ENCODE measurements at places on chromosomes 2 and 18.

- peak; percentile 91 for DNase-seq
Measured at GRCh38 chr18:48866028-48866733, 84.6 kb downstream of the SMAD7 start.

- DNase-seq = no peak
Measured at GRCh38 chr2:173400760-173401159, 46.1 kb downstream of the CDCA7 start.

DNA sequence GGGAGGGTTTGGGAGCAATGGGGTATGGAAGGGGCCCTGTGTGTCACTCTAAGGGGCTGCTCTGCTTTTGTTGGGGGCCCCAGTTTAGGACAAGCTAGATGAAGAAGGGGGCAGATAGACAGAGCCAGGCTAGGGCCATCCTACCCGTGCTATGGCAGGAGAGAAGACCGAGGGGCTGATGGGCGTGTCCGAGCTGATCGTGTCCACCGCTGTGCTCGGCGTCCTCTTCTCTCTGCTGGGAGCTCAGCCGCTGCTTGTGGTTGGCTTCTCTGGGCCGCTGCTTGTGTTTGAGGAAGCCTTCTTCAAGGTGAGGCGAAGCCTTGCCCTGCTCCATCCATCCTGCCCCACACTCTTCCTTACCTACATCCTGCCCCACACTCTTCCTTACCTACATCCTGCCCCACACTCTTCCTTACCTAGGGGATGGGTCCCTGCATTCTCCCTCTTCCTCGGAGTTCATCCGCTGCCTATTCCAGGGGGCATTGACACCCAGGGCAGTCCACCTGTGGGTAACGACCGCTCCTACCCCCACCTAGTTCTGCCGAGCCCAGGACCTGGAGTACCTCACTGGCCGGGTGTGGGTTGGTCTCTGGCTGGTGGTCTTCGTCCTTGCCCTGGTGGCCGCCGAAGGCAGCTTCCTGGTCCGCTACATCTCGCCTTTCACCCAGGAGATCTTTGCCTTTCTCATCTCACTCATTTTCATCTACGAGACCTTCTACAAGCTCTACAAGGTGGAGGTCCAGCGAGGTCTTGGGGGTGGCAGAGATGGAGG, 8.9 kb downstream of the SLC4A3 start:
- DNase-seq = no peak

- peak; percentile 14 for DNase-seq
Measured at GRCh38 chr2:161102770-161103450, 57.3 kb upstream of the TANK start.

GRCh38 chr2:16215902-16216557, 275.7 kb downstream of the MYCN start:
- no peak for DNase-seq

GRCh38 chr2:105526000-105526925, 127.4 kb upstream of the FHL2 start:
- DNase-seq = no peak

DNA sequence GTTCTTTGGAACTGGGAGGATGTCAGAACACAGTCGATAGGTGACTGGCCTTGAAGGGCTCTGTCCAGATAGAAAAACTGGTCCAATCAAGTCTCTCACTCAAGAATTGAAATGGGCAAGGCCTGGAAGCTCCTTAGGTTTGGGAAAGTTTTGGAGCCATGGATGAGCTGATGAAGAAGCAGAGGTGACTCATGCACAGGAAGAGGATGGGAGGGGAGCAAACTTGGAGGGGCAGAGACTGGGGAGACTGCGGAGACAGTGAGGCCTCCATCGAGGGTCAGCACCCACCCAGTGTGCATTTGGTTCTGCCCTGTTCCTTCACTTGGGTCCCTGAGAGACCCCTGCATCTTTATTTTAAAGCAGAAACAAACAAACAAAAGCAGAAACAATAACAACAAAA, 41.1 kb downstream of the SOWAHC start:
- DNase-seq = no peak

DNA sequence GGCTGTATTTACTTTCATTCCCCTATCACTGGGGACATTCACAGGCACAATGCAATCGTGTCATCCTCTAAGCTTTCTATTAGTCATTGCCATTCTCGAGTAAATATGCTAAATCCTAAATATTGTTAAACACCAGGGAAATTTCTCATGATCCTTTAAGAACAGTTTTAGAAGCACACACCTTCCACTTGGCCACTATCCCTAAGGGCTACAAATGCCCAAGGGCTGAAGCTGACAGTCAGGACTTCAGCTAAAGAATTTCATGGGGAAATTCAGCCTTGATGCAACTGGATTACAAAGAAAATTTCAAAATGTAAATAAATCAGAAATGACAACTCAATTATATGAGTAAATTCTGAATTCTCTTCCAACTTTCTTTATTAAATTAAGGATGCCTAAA, 163.1 kb upstream of the PID1 start:
- no peak for DNase-seq

- DNase-seq = no peak
Measured at GRCh38 chr2:158598862-158599517, 142.2 kb downstream of the PKP4 start.

GRCh38 chr2:85780316-85781012, 26.7 kb downstream of the ATOH8 start:
- DNase-seq = no peak

DNA sequence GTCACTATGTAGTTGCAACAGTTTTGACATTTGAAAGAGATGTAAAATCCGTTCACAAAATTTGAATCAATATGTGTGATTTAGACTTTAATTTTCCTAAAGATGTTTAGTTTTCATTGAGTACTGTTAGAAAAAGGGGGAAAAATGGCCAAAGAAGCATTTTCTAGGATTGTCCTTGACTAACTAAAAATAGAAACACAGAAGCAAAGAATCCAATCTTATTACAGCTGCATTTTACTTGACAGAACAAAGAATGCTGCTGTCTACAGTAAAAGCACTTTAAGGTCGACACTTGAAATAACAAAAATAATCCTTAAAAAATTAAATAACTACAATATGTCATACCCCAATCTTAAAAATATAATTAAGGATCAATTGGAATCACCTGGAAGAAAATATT, 48.9 kb downstream of the FRZB start:
- DNase-seq = no peak

GRCh38 chr2:220296174-220296573, 668.7 kb downstream of the SLC4A3 start:
- DNase-seq = peak; percentile 34

- DNase-seq = no peak
Measured at GRCh38 chr2:179172894-179173293, 91.7 kb downstream of the SESTD1 start.

GRCh38 chr2:157804355-157804754, 71.8 kb downstream of the ACVR1 start:
- DNase-seq = no peak

DNA sequence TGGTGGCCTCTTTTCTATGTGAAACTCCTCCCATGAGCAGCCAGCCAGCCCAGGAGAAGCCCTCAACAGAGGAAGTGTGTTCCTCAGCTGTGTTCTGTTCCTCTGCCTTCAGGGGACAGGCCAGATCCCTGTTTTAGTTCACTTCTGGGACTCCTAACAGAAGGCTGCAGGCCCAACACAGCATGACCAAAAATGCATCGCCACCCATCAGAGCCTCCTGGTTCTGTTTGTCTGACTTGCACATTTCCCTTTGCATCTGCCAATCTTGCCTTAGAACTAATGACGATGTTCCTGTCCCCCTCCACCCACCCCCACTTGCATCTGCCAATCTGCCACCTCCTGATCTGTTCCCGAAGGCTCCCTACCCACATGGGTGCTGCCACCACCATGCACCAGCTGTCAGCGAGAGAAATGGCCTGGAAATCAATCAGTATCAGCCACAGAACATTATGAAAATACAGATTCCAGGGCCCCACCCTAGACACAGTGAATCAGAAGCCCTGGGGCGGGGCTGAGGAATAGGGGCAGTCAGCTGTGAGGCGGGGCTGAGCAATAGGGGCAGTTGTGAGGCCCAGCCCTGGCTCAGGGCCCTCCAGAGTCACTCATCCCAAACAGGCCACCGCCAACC, 51.0 kb downstream of the FAM168B start:
- DNase-seq = no peak

GRCh38 chr2:66569974-66570373, 135.0 kb downstream of the MEIS1 start:
- no peak for DNase-seq

GRCh38 chr2:148027822-148028221, 6.9 kb downstream of the MBD5 start:
- peak; percentile 16 for DNase-seq

- peak; percentile 7 for DNase-seq
Measured at GRCh38 chr18:62850619-62851306, 135.4 kb downstream of the PHLPP1 start.

DNA sequence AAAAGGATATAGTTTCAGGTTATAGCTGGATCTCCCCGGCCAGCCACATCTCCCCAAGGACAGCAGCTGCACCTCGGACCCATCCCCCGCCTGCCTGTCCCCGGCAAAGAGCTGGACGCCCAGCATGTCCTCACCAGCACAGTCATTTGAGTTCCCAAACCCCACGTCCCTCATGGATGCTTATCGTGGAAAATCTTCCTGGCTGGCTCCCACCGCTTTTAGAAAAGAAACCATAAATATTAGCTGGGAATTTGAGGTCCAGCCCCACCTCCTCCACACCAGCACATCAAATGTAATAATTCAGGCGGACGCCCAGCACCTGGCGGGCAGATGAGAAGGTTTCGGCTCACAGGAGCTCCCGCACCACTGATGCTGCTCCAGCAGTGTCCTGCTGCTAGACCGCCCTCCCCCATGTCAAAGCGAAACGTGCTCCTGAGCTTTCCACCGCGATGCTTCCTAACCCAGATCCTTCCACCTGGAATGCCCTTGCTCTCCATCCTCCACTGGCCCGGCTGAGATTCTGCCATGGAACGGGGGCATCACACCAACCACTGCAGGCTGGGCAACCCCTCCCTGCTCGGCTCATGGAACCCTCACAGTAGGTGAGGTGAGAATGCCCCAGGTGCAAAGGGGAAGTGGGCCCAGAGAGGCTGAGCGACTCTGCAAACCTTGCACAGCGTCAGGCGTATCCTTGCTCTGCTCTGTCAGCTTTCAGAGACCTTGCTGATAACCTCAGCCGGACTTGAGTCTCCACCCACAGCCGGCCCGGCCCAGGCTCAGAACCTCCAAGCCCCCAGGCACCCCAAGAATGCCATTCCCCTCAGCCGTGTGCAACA, 71.5 kb upstream of the GPC1 start:
- DNase-seq = no peak

DNA sequence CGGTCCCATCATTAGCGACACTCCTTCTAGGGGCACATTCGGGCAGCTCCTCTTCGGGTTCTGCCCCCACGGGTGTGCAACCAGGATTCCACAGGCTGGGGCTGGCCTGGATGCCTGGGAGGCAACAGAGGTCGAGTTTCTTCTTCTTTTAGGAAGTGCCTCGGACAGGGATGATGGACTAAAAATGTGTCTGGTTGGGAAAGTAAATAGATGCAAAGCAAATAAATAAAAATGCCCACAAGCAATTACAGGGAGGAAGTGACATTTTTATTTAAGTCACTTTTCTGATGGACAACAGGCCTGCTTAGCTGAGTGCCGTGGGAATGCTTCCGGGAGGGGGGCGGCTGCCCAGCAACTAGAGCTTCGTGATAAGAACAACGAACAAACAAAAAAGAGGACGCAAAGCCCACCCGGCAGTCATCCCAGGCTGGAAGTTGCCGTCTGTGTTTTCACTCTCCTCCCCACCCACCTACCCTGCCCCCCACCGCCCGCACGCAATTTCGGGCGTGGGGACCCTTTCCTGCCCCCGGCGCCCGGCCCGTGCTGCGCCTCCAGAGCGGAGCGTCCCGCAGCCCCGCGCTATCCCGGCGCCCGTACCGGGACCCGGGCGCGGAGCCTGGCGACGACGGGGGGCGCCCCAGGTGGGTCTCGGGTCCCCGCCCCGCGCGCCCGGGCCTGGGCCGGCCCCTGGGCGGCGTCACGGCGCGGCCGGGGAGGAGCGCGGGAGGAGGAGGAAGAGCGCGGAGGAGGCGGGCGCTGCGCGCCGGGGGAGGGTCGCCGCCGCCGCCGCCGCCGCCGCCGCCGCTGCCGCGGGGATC, 412 bp upstream of the NCK2 start:
- DNase-seq = peak; percentile 54

GRCh38 chr18:72128649-72129048, 415.5 kb downstream of the CBLN2 start:
- peak; percentile 5 for DNase-seq

DNA sequence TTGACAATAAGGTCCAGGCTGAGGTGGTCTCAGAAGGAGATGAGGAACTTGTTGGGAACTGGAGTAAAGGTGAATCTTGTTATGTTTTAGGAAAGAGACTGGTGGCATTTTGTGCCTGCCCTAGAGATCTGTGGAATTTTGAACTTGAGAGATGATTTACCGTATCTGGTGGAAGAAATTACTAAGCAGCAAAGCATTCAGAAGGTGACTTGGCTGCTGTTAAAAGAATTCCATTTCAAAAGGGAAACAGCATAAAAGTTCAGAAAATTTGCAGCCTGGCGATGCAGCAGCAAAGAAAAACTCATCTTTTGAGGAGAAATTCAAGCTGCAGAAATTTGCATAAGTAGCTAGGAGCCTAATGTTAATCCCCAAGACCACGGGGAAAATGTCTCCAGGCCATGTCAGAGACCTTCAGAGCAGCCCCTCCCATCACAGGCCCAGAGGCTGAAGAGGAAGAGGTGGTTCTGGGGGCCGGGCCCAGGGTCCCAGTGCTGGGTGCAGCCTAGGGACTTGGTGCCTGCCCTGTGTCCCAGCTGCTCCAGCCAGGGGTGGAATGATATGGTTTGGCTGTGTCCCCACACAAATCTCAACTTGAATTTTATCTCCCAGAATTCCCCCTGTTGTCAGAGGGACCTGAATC, 73.5 kb downstream of the FIGN start:
- DNase-seq = no peak

DNA sequence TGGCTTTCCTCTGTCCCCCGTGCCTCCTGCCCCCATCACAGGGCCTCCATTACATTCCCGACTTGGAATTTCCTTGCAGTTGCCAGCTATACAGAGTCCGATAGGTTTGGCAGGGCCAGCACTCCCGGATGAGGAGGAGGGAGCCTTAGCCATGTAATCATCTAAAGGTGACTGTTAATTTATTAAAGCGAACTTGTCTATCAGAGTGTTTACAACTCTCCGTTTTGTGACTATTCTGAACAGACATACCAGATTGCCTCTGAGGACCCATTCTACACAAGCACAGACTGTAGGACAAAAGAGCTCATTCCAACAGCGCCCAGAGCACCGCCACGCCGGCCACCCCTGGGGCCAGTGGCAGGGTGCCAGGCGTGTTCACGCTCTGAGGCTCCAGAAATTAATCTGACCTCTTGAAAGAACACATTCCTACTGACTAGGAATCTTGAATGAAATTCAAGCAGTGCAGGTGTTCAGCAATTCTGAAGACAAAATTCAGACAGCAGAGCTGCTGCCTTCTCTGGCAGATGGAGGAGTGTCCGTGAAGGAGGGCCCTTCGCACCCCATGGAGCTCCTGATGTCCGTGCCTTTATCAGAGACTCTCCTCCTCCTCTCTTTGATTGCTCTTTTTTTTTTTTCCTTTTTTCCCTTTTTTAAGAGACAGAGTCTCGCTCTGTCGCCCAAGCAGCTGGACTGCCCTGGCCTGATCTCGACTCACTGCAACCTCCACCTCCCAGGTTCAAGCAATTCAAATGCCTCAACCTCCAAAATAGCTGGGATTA, 58.1 kb upstream of the RALBP1 start:
- peak; percentile 89 for DNase-seq
